ENCODE measurements at places on chromosomes 1 and 21.

GRCh38 chr1:109379422-109379821 lies 18.3 kb downstream of the SORT1 start:
- DNase-seq: no peak

GRCh38 chr1:157042846-157043245 lies 2.7 kb downstream of the ARHGEF11 start:
- DNase-seq: no peak

DNA sequence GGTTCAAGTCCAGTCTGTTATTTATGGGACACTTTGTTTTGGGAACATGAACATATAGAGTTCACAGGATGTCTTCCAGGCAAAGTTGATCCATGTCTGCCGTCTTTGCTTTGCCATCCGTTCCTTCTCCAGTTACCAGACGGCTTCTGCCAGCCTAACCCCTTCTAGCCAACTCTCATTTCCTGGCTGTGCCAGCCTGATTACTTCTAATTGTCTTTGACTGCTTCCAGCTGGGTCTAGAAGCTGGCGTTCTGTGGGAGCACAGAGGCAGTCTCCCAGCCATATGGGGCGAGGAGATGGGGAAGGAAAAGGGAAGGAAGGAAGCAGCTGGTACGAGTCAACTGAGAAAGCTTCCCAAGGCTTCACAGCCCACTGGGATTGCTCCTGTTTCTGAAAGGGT lies 3.1 kb upstream of the HUNK start:
- no peak for DNase-seq

DNA sequence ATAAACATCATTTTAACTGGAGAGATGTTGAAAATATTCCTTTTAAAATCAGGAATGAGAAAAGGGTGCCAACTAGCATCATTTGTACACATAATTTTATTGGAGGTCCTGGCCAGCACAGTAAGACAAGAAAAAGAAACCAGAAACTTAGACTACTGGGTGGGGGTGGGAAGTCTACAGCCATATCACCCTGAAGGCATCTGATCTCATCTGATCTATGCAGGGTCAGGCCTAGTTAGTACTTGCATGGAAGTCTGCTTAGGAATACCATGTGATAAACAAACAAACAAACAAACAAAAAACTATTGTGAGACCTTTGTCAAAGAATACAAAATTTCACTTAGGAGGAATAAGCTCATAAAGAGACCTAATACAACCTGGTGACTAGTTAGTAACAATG lies 54.2 kb downstream of the EIF2B3 start:
- DNase-seq: no peak

- no peak for DNase-seq
Measured at GRCh38 chr1:88540255-88540654, 143.8 kb upstream of the PKN2 start.

- peak; percentile 59 for DNase-seq
Measured at GRCh38 chr1:11693024-11693590, 1.6 kb downstream of the DRAXIN start.

GRCh38 chr1:205917466-205918238 lies 25.6 kb downstream of the SLC26A9 start:
- DNase-seq: no peak

DNA sequence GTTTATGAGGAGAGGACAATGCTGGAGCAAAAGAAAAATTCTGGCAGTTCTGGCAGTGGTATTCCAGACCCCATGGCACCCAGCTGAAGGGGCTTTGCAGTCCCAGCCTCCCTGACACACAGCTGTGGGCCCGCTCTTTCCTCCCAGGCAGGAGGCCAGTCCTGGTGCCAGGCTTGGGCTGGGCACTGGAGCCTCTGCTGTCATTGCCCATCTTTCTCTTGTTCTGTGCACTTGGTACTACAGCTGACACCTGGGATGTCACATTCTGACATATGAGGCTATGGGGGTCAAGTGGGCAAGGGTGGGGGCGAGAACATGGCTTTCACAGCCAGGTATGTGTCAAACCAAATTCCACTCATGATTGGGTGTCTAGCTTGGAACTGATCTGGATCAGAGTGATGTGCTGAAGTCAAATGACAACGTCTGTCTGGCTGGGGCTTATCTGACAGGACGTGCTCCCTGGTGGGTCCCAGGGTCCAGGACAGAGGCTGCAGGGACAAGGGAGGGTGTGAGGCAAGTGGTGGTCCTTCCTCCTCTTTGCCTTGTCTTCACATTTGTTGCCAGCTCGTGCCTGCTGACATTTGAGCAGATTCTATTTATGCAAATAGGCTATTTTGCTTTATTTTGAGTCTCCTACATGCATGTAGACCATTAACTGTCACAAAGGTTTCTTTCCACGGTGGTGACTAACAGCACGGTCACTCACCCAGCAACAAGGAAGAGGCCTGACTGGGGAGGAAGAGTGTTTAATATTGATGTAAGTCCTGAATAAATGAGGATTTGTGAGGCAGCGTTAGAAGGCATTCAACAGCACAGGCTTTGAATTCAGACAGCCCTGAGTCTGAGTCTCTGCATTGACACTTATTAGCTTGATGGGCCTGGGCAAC lies 336.3 kb downstream of the PBX1 start:
- DNase-seq: no peak

DNA sequence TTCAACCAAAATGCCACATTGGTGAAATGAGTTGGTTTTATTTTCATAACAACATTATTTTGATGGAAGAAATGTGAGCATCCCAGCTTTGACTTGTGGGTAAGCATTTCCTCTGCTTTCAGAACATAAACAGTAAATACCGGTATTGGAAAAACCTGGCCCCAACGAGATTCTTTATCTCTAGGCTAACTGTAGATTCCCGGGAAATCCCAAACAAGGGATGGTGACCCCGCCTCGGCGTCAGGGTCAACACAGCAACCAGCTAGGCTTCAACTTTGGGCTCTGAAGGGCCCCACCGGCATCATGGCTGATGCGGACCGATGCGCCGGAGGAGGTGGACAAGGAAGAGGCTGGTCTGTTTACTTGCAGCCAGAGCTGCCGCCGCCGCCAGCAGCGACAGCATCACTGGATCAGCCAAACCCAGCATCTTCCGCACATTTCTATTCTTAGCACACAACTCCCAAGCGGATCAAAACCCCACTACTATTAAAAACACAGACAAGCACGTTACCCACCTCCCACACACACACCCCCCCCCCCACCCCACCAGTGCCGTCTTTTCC lies 1.1 kb downstream of the AKT3 start:
- peak; percentile 13 for DNase-seq

GRCh38 chr21:17903029-17903806 lies 84.1 kb upstream of the C21orf91 start:
- DNase-seq: peak; percentile 52

DNA sequence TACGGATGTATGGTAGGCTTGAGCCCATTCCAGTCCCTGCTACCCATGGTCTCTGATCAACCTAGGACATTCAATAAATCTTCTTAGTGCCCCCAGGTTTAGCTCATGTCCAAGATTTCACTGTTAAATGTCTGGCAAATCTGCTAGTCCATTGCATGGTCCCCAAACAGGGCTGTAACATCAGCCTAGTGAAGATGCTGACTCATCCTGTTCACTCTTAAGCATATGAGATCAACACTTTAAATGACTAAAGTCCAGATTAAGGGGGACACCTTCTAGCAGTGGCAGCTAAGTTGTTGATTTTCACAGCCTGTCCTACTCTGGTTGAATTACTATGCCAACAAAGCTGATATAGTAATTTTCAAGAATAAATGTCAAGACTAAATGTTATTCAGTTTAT lies 46.5 kb upstream of the NUF2 start:
- DNase-seq: no peak

GRCh38 chr1:211935448-211935970 lies 99.8 kb downstream of the INTS7 start:
- DNase-seq: no peak

- DNase-seq: no peak
Measured at GRCh38 chr1:2925291-2925690, 96.0 kb upstream of the ACTRT2 start.

DNA sequence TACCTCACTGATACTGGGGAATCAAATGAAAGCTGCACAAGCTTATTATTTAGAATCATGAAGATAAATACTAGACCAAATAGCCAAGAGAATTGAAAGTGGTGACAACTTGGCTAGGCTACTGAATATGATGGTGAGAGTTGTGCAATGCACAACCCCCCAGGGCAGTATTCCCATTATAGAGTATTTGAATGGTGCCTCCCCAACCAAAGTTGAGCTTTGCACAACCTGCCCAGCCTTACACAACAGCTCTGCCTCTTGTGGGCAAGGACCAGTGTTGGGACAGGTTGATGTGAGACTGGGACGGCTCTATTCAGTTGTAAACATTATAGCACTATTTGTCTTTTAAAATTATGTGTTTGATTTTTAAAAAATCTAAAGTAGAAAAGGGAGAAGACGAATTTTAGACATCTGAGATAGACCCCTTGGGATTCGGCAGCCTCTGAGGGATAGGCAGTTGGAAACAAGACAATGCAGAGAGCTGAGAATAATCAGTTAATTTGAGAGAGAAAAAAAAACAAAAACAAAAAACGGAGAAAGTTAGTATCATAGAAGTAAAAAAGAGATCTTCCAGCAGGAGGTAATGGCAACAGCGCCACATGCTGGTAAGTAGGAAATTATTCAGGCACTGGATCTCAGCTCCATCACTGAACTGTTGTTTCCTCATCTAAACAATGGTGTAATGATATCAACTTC lies 91.0 kb upstream of the KCNA3 start:
- peak; percentile 33 for DNase-seq

DNA sequence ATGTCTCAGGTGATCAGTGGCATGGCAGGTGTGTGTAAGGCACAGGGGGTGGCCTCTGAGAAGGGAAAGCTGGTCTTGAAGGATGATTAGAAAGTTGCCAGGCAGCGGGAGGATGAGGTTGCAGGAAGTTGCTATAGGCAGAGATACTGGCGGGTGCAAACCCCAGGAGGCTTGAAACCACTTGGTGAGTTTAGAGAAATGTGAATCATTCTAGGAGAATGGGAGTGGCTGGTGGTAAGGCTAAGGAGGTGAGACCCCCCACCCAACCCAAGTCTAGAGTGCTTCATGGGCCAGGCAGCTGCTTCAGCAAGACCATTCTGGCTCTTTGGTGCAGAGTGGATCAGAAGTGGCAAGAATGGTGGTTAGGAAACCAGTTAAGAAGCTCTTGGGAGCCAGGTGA lies 9.0 kb downstream of the SH2D2A start:
- DNase-seq: no peak

DNA sequence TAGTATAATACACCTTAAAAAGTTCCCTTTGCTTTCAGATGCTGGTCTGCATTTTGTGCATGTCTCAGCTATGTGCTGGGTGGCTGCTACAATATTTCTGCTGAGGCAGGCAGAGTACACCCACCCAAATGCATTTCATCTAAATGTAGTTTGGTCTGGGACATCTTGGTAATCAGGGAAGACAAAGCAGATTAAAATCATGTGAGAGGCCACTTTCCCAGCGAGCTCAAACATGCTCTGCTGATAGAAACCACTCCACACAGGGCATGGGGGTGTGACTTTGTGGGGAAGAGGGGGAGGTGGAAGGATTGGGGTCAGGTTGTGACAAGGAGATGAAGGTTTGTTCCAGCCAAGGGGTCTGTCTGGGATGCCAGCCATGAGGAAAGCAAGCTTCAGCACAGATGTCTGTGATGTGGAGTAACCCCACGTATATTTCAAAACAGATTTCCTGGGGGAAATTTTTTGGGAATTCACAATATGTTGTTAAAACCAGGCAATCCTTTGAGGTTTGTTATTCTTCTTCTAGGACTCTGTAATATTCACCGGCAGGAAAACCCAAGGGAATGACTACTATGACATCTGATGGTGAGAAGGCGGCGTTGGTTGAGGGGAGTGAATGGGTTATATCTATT lies 255.1 kb upstream of the FGGY start:
- no peak for DNase-seq

GRCh38 chr1:36796733-36797132 lies 237.6 kb downstream of the GRIK3 start:
- no peak for DNase-seq

DNA sequence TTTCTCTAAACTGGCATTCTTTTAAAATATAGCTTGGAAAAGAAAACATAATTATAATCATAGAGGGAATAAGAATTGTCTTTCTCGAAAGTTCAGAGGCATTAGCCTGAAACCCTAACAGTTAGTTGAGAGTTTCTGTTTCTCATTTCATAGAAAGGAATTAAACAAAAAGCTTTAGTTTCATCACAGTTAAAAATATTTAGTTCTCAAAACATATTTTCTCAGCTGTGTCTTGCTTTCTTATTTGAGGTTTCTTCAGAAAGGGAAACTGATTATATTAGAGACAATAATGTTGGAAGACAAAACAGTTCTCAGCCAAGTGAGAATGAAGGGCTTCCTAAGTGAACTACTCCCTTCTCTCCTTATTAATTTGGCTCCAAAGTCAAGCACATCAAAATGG lies 75.4 kb upstream of the C1orf105 start:
- DNase-seq: no peak

- no peak for DNase-seq
Measured at GRCh38 chr1:20322825-20323612, 32.3 kb downstream of the VWA5B1 start.

- DNase-seq: no peak
Measured at GRCh38 chr1:237032029-237032428, 10.0 kb upstream of the RYR2 start.

- DNase-seq: no peak
Measured at GRCh38 chr1:115173151-115173550, 83.8 kb upstream of the TSPAN2 start.

DNA sequence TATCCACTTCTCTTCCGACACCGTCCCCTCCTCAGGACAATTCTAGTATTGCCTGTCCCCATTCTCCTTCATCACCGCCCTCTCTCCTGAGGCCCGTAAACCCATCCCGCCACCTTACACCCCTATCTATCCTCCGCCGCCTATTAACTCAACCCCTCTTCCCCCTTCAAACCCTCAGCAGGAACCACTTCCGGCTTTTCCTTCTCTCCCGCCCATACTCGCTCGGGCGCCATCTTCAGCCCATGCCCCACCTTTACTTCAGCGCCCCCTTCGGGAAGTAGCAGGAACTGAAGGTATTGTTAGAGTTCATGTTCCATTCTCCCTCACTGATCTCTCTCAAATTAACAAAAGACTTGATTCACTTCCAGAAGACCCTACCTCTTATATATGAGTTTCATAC lies 31.6 kb downstream of the VN1R5 start:
- DNase-seq: no peak

DNA sequence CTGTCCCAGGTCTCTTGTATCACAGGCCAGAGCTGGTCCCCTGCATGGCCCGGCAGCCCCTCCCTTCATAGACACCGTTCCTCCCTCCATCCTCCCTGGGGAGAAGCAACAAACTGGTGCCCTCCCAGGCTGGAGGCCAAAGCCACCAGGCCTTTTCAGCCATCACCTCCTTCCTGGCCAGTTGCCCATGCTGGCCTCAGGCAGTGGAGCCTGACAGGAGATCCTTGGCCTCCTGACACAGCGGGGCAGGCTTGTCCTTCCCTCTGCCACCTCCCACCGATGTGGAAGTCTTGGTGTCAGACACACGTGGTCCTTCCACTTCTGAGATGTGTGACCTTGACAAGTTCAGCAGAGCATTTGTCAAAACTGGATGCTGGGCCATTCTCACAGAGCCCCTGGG lies 206.0 kb downstream of the HIVEP3 start:
- DNase-seq: no peak
